Activated naive CD8-positive, alpha-beta T cell treated with anti-CD3 and anti-CD28 coated beads, Interleukin-2, amount 10 ng/mL, durations not matched to agents 7 days and 5 days (primary cell): ENCODE measurements at places on chromosomes 12 and 14. TPM values are rescaled to one million over a fixed set of nuclear protein-coding genes. Genes with fewer than 3 reads are reported as not detected.

Gene CISTR
- not detected for total RNA-seq

Gene ESRRB
- not detected for total RNA-seq

Gene MFAP5
- not detected for total RNA-seq

DNA sequence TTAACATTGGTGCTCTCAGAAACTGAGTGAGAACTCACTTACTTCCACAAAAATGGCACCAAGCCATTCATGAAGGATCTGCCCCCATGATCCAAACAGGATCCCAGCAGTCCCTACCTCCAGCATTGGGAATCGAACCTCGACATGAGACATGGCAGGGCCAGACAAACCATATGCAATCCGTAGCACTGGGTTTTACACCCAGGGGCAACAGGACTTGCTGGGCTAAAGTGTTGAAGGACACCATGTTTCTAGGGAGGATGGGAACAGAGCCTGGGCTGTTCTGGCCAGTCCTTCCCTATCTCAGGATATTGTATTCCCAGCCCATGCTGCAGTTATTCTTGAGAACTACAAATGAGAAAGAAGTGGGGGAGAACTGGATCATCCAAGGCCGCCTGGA lies 36.6 kb downstream of the SERPINA3 start:
- no peaks in the 10 kb centered on the region for H3K36me3 ChIP-seq
- H3K4me1 ChIP-seq: no peaks in the 10 kb centered on the region
- no peak for DNase-seq
- H3K27me3 ChIP-seq: no peaks in the 10 kb centered on the region

GRCh38 chr12:6334940-6335450 lies 6.9 kb downstream of the TNFRSF1A start:
- DNase-seq: no peak
- H3K36me3 ChIP-seq: peaks cover 26% of the 10 kb centered on the region
- H3K4me3 ChIP-seq: no peak overlapping the region
- no peaks in the 10 kb centered on the region for H3K27me3 ChIP-seq
- H3K4me1 ChIP-seq: peaks cover 48% of the 10 kb centered on the region

DNA sequence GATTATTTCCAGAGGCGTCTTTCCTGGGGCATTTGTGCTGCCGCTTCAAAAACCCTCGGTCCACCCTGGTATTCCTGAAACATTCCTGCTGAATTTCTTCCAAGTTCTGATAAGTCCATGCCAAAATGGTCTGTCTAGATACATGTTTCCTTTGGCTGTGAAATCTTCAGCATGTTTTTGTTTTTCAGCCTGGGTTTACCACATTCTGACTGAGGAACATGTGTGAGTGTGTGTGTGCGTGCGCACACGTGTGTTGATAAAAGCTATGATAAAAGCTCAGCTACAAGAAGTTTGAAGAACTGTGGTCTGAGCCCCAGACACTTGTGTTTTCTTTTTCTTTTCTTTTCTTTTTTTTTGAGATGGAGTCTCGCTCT lies 22.4 kb downstream of the ANKRD9 start:
- no peaks in the 10 kb centered on the region for H3K27me3 ChIP-seq
- peaks cover 3% of the 10 kb centered on the region for H3K36me3 ChIP-seq
- DNase-seq: no peak
- no peak overlapping the region for H3K27ac ChIP-seq
- no peaks in the 10 kb centered on the region for H3K4me1 ChIP-seq

- no peaks in the 10 kb centered on the region for H3K27me3 ChIP-seq
- H3K4me1 ChIP-seq: no peaks in the 10 kb centered on the region
- H3K27ac ChIP-seq: no peak overlapping the region
- no peaks in the 10 kb centered on the region for H3K36me3 ChIP-seq
These were observed 191.9 kb downstream of the EPS8 start for GRCh38 chr12:15597125-15597830.

GRCh38 chr12:93370947-93371346 lies 6.8 kb upstream of the NUDT4 start:
- peaks cover 2% of the 10 kb centered on the region for H3K36me3 ChIP-seq
- DNase-seq: no peak
- no peak overlapping the region for H3K4me3 ChIP-seq
- H3K27me3 ChIP-seq: peaks cover 2% of the 10 kb centered on the region
- H3K27ac ChIP-seq: no peak overlapping the region

DNA sequence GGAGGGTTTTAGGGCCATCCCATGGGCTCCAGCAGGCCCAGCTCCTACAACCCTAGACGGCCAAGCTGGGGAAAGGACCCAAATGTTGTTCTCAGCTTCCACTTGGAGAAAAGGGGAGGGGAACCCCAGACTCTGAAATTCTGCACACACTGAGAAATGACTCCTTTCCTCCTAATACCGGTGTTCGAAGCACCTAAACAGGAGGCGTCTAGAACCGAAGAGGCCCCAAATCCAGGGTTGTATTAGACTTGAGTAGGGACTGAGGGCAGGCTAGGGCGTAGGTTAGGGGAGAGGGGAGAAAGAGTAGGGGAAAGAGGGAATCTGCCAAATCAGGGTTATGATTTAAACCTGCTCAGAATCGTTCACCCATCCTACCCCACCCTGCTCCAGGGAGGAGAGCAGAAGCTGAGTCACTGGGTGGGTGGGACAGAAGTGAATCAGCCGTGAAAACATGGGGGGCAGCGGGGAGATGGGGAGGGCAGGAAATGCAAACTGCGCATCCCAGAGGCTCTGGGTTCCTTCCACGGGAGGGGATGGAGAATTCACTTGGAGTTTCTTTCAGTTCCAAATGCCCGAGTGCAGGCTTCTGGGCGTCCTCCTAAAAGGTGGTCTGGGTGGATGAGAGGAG lies 1.0 kb downstream of the IGFBP6 start:
- peaks cover 63% of the 10 kb centered on the region for H3K4me1 ChIP-seq
- H3K27me3 ChIP-seq: peaks cover 2% of the 10 kb centered on the region
- DNase-seq: peak; percentile 30

- no peak for DNase-seq
- H3K27me3 ChIP-seq: no peaks in the 10 kb centered on the region
- H3K36me3 ChIP-seq: peaks cover 6% of the 10 kb centered on the region
These were observed 21.8 kb upstream of the PCNX1 start for GRCh38 chr14:70885343-70886022.
